ENCODE measurements at places on chromosomes 2 and 18. TPM values are rescaled to one million over a fixed set of nuclear protein-coding genes. Genes with fewer than 3 reads are reported as not detected.

AMER3 gene
- total RNA-seq: not detected

MC5R gene
- total RNA-seq: not detected

SLC9A4 gene
- not detected for total RNA-seq

ARHGAP28 gene
- 22.8 TPM for total RNA-seq

ALLC gene
- total RNA-seq: not detected

NGEF gene
- total RNA-seq: 0.26 TPM
